ENCODE measurements at places on chromosomes 7 and 10. TPM values are rescaled to one million over a fixed set of nuclear protein-coding genes. Genes with fewer than 3 reads are reported as not detected.

DNA sequence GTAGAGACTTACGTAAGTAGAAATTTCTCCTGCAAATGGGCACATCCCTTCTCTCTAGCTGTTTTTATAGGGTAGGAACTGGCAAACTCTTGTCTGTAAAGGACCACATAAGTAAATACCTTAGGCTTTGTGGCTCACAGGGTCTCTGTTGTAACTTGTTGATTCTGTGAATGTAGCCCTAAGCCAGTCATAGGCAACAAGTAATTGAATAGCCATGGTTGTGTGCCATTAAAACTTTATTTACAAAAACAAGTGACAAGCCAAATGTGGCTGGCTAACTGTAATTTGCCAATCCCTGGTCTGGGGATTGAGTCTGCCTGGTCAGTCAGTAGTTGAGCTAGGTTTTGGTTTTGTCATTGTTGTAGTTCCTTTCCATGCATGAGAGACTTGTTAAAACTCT lies 5.3 kb upstream of the KLF6 start:
- H3K4me1 ChIP-seq, result no peaks in the 10 kb centered on the region
- no peak overlapping the region for H3K4me3 ChIP-seq
- no peak for DNase-seq
- H3K27me3 ChIP-seq, result no peaks in the 10 kb centered on the region
- H3K36me3 ChIP-seq, result no peaks in the 10 kb centered on the region
- no peak overlapping the region for H3K27ac ChIP-seq

NME8 gene
- total RNA-seq, result not detected

DNA sequence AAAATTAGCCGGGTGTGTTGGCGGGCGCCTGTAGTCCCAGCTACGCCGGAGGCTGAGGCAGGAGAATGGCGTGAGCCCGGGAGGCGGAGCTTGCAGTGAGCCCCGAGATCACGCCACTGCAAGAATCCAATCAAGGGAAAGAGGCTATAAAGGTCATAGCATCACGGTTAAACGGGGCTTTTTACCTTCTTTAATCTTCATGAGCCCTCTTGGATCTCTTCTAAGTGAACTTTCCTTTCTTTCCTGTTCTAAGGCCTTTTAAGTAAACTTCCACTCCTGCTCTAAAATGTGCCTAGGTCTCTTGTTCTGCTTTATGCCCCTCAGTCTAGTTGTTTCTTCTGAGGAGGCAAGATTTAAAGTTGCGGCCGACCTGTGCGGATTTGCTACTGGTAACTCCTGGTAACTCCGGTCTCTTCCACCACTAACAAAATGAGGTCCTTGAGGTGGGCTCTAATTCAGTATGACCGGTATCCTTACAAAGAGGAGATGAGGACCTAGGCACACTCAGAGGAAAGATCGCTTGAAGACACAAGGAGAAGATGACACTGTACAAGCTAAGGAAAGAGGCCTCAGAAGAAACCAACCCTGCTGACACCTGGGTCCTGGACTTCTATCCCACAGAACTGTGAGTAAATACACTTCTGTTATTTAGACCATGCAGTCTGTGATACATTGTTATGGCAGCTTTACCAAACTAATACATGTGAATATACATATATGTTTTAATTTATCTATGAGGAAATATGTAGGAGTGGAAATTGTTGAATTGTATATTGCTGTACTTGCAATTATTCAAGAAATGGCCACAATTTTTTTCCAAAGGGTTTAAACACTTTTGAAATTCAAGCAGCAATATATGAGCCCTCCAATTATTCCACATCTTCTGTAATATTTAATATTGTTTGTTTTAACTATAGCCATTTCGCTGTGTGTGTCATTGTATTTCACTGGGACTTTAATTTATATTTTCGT lies 331.5 kb upstream of the CNTNAP2 start:
- H3K4me3 ChIP-seq, result no peak overlapping the region
- H3K4me1 ChIP-seq, result no peaks in the 10 kb centered on the region
- H3K27ac ChIP-seq, result no peak overlapping the region
- H3K36me3 ChIP-seq, result no peaks in the 10 kb centered on the region

GRCh38 chr7:132755538-132756483 lies 179.5 kb upstream of the PLXNA4 start:
- H3K27ac ChIP-seq, result no peak overlapping the region
- no peak overlapping the region for H3K4me3 ChIP-seq
- no peaks in the 10 kb centered on the region for H3K27me3 ChIP-seq
- no peaks in the 10 kb centered on the region for H3K4me1 ChIP-seq
- H3K36me3 ChIP-seq, result no peaks in the 10 kb centered on the region

DNA sequence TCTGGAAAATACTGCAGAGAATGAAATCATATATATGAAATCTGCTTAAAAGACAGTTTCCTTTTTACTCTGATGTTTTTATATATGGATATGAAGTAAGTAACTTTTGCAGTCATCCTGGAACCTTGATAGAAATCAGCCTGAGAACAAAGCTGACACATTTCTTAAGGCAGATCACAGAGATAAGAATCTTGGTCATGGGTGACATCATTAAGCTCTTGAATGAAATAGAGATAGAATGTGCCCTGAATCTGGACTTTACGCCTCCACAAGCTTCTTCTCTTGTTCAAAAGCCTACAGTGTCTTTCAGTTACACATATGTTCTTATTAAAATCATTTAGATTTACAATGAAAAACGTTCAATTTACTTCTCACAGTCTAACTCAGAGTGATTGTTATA lies 319.1 kb upstream of the CNTNAP2 start:
- H3K4me1 ChIP-seq, result no peaks in the 10 kb centered on the region
- no peak overlapping the region for H3K4me3 ChIP-seq
- H3K36me3 ChIP-seq, result no peaks in the 10 kb centered on the region
- H3K27ac ChIP-seq, result no peak overlapping the region
- H3K27me3 ChIP-seq, result no peaks in the 10 kb centered on the region

GRCh38 chr10:121753726-121754476 lies 155.7 kb upstream of the FGFR2 start:
- H3K4me3 ChIP-seq, result no peak overlapping the region
- H3K4me1 ChIP-seq, result no peaks in the 10 kb centered on the region
- H3K27me3 ChIP-seq, result no peaks in the 10 kb centered on the region
- H3K36me3 ChIP-seq, result no peaks in the 10 kb centered on the region

GRCh38 chr7:101232141-101232850 lies 5.3 kb downstream of the CLDN15 start:
- no peak for DNase-seq
- no peaks in the 10 kb centered on the region for H3K27me3 ChIP-seq
- H3K4me1 ChIP-seq, result peaks cover 22% of the 10 kb centered on the region
- peak overlapping the region; percentile 29 for H3K27ac ChIP-seq
- H3K36me3 ChIP-seq, result no peaks in the 10 kb centered on the region
- H3K4me3 ChIP-seq, result no peak overlapping the region

- no peaks in the 10 kb centered on the region for H3K4me1 ChIP-seq
- no peaks in the 10 kb centered on the region for H3K36me3 ChIP-seq
- DNase-seq, result no peak
- H3K27me3 ChIP-seq, result no peaks in the 10 kb centered on the region
- H3K4me3 ChIP-seq, result no peak overlapping the region
These were observed 61.9 kb downstream of the SH3PXD2A start for GRCh38 chr10:103793429-103793828.

ZEB1 gene
- 60.8 TPM for total RNA-seq

GRCh38 chr7:1850111-1850975 lies 180.3 kb downstream of the ELFN1 start:
- no peak overlapping the region for H3K4me3 ChIP-seq
- no peaks in the 10 kb centered on the region for H3K36me3 ChIP-seq
- no peaks in the 10 kb centered on the region for H3K4me1 ChIP-seq
- no peak overlapping the region for H3K27ac ChIP-seq

- no peaks in the 10 kb centered on the region for H3K36me3 ChIP-seq
- no peaks in the 10 kb centered on the region for H3K4me1 ChIP-seq
- no peak overlapping the region for H3K27ac ChIP-seq
These were observed 9.6 kb downstream of the GDF10 start for GRCh38 chr10:47309408-47310089.
